NCI-H1092 treated with DMSO at 0.1 percent for 48 hours (cell line): ENCODE measurements at places on chromosomes 11 and 22.

DNA sequence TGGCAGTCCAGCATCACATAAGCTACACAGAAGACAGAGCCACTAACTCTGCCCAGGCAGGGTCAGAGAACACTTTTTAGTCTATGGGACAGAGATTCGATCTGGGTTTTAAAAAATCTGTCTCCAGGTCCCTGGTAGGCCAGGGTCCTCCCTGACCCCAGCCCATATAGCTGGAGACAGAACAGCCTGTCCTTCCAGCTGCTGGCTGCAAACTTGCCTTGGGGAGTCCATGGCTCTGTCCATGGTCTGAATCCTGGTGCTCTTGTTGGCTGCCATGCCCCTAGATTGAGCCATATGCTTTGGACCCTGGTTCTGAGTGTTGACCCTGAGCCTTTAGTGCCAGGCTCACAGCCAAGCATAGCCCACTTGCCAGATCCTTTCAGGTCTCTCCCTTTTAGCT lies 13.3 kb upstream of the LIPT2 start:
- DNase-seq: no peak

- no peak for DNase-seq
These were observed 766 bp downstream of the IZUMO1R start for GRCh38 chr11:94305146-94305545.

GRCh38 chr11:9672288-9672916 lies 8.5 kb downstream of the SWAP70 start:
- DNase-seq: no peak

- DNase-seq: peak; percentile 48
These were observed 4.6 kb upstream of the GALR3 start for GRCh38 chr22:37818409-37819104.

- peak; percentile 51 for DNase-seq
These were observed 11.2 kb upstream of the IGLL1 start for GRCh38 chr22:23591201-23591791.

GRCh38 chr11:14424096-14424495 lies 65.1 kb upstream of the RRAS2 start:
- no peak for DNase-seq

- DNase-seq: peak; percentile 31
These were observed 750.2 kb downstream of the OPCML start for GRCh38 chr11:132782102-132782501.

- DNase-seq: no peak
These were observed 129.6 kb downstream of the SLC17A6 start for GRCh38 chr11:22467741-22468140.

GRCh38 chr11:298406-299065 lies 790 bp downstream of the IFITM5 start:
- no peak for DNase-seq

GRCh38 chr22:45397806-45398205 lies 15.6 kb downstream of the SMC1B start:
- no peak for DNase-seq

- no peak for DNase-seq
These were observed 70.8 kb upstream of the PITPNB start for GRCh38 chr22:27989758-27990450.

GRCh38 chr11:133897331-133897650 lies 52.0 kb upstream of the SPATA19 start:
- DNase-seq: no peak

GRCh38 chr11:2387266-2387987 lies 10.3 kb downstream of the CD81 start:
- DNase-seq: no peak

- DNase-seq: no peak
These were observed 34.4 kb downstream of the RELT start for GRCh38 chr11:73410627-73411026.

- DNase-seq: no peak
These were observed 908 bp downstream of the PLCB3 start for GRCh38 chr11:64252003-64252872.

DNA sequence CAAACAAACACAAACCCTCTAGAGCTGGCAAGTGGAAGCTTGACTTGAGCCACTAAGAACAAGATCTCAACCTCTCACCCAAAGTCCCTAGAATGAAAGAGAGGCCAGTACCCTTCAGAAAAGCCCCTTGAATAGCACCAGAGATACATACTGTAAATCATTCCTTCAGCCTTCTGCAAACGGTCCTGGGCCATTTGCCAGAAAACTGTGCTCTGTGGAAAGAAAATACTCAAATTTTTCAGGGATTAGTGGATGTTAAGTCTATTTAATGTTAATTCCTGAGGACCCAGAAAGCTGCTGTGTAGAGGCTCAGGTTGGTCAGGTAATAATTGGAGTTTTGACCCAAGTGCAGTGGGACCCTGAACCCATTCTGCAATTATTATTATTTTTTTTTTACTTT lies 16.9 kb downstream of the SERPINH1 start:
- DNase-seq: no peak

GRCh38 chr11:102117472-102118113 lies 7.3 kb downstream of the YAP1 start:
- DNase-seq: no peak

GRCh38 chr11:65611758-65612603 lies 2.0 kb downstream of the MAP3K11 start:
- no peak for DNase-seq

- DNase-seq: no peak
These were observed 41.6 kb downstream of the BDNF start for GRCh38 chr11:27658535-27659236.

GRCh38 chr11:130633466-130633865 lies 185.0 kb downstream of the ADAMTS15 start:
- no peak for DNase-seq

GRCh38 chr11:67449116-67449844 lies 3.2 kb downstream of the GPR152 start:
- DNase-seq: no peak

GRCh38 chr11:64801561-64802369 lies 1.2 kb downstream of the MAP4K2 start:
- no peak for DNase-seq

DNA sequence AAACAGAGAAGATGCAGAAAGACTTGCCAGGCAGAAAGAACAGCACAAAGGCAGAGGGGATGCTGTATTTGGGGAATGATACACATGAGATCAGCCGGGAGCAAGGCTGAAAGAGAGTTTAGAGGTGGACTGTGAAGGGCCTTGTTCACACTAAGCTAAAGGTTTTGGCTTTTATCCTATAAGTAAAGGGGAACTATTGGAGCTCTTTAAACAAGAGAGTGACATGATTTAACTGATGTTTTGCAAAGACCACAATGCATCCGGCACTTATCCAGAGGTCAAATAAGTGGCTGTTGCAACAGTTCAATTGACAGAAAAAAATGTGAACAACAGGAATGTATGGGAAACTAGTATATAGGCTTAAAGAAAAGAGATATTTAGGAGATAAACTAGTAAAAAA lies 64.7 kb upstream of the RRAS2 start:
- no peak for DNase-seq

DNA sequence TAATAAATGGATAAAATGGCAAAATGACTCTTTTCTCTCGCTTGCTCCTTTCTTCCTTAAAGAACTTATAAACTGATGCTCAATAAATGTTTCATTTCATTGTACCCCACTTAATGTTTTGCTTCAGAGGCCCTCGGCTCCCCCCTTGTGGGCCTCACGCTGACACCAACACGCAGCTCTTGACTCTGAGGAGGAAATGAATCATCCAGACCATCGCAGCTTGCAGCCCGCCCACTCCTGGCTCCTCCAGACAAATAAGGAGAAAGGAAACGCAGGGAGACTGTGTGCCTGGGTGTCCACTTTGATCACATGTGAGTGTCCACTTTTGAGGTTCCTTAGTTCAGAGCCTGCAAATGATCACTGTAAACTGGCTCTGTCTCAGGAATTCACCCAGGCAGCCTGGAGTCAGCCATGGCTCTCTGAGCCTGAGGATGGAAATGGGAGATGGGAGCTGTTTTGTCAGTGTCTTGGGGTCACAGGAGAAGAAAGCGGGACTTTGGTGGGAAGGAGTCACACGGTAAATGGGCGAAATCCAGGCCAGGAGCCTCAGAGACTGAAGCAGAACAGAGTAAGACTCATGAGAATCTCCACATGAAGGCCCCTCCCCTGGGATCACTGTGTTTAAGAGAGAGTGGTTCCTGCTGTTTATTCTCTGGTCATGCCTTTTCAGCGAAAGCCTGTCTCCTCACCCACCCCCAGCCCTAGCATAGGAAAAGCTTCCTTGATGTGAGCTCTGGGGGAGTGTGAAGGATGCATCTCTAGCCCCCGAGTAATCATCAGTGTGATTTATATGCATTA lies 96.5 kb downstream of the CWC15 start:
- DNase-seq: no peak

DNA sequence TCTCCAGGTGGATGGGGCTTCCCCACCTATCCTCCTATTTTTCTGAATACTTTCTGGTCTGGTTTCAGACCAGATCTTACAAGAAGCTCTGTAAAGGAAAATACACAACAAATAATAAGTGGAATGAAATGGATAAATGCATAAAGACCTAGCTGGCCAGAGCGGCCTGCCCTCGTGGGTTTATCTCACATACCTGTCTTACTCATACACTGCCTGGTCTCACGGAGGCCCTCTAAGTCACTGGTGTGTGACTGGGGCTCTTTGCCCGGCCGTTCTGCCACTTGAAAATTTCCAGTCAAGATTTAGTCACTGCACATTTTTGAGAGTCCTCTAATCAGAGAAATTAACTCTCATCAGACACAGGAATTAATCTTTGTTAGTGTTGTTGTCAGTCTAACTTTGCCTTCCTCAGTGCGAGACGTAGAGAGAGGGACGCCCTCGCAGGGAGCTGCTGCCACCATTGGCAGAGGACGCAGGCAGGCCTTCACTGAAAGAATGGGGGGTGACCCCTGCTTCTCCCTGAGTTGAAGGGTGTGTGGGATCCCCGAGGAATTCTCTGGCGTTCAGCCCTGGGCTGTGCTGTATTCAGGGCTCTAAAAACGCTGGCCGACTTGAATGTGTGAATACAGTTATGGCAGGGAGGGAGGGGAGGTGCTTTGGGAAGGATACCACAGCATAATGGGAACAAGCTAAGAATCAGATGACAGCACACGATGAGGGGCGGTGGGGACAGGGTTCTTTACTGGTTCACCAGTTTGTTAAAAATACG lies 46.3 kb upstream of the CADM1 start:
- DNase-seq: no peak

DNA sequence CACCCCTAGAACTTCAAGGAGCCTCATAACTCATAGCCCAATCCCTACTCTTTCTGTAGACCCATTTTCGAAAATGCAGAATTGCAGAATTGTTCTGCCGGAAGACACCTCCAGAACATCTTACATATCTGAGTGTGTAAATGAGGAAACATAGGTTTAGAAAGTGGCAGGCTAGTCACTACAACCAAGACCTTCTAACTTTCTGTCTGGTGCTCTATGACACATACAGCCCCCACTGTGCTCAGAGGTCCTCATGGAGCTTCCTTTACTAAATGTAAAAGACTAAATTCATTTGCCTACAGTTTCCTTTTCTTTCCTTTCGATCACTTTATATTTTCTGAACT lies 132.1 kb upstream of the DDI1 start:
- no peak for DNase-seq

- DNase-seq: peak; percentile 71
These were observed 69.4 kb upstream of the FGF3 start for GRCh38 chr11:69888483-69889181.
